ENCODE measurements at places on chromosomes 12 and 14. TPM values are rescaled to one million over a fixed set of nuclear protein-coding genes. Genes with fewer than 3 reads are reported as not detected.

The SERPINA12 gene
- total RNA-seq: not detected

The FOXN4 gene
- 1.3 TPM for total RNA-seq

The MYO1A gene
- total RNA-seq: 0.40 TPM

- H3K4me3 ChIP-seq: no peak overlapping the region
- H3K4me1 ChIP-seq: peaks cover 3% of the 10 kb centered on the region
- H3K36me3 ChIP-seq: no peaks in the 10 kb centered on the region
- H3K27me3 ChIP-seq: peaks cover 44% of the 10 kb centered on the region
Observed at GRCh38 chr12:117377758-117378157, 16.3 kb upstream of the NOS1 start.
